ENCODE measurements at places on chromosomes 3 and 15. TPM values are rescaled to one million over a fixed set of nuclear protein-coding genes. Genes with fewer than 3 reads are reported as not detected.

ATP1B3 gene
- total RNA-seq: 120 TPM

PLEKHO2 gene
- total RNA-seq: 32.9 TPM

GATM gene
- 2.2 TPM for total RNA-seq

REC114 gene
- not detected for total RNA-seq

DNA sequence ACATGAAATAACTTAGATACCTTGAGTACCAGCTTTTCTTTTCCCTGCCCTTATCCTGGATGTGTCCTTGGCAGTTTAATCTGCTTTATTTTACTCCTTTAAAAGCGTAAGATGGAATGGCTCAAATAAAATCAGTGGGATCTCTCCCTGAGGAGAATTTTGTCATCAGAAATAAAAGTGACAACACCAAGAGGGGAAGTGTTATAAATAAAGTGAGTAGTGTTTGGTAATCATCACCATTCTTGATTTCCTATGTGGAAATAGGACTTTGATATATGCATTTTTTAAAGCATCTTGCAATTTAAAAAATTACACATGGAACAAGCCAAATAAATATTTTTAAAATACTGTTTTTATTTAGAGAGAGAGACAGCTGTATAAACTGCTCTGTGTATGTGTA, 76.5 kb downstream of the MBNL1 start:
- no peak for DNase-seq

GRCh38 chr3:69197922-69198530, 75.6 kb upstream of the LMOD3 start:
- peak; percentile 74 for DNase-seq

DNA sequence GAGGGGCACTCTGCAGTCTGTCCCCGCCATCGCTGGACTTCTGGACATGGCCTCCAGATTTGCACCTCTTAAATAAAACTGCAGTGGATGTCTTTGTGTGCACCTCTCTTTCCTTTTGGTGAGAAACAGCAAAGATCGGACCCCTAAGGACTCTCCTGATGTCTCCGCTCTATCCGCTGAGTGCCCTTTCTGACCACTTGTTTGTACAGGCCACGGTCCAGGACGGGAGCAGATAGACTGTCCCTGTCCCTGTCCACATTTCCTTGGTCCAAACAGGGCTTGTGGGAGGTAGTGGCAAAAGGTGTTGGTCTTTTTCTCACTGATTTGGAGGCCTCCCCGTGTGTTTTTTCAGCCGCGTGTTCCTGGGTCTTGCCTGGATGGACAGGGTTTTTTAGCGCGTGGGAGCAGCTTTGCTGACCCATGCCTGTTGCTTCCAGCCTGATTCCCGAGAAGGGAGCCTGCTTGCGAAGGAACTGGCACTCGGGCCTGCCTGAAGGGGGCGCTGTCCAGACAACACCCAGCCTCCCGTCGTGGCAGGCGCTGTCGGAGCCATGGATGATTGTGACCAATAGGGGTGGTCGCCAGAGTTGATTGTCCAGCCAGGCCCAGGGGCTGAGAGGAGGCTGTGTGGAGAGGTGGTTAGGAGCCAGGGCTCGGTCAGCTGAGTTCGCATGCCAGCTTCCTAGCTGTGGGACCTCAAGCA, 13.2 kb upstream of the STAB1 start:
- DNase-seq: no peak

DNA sequence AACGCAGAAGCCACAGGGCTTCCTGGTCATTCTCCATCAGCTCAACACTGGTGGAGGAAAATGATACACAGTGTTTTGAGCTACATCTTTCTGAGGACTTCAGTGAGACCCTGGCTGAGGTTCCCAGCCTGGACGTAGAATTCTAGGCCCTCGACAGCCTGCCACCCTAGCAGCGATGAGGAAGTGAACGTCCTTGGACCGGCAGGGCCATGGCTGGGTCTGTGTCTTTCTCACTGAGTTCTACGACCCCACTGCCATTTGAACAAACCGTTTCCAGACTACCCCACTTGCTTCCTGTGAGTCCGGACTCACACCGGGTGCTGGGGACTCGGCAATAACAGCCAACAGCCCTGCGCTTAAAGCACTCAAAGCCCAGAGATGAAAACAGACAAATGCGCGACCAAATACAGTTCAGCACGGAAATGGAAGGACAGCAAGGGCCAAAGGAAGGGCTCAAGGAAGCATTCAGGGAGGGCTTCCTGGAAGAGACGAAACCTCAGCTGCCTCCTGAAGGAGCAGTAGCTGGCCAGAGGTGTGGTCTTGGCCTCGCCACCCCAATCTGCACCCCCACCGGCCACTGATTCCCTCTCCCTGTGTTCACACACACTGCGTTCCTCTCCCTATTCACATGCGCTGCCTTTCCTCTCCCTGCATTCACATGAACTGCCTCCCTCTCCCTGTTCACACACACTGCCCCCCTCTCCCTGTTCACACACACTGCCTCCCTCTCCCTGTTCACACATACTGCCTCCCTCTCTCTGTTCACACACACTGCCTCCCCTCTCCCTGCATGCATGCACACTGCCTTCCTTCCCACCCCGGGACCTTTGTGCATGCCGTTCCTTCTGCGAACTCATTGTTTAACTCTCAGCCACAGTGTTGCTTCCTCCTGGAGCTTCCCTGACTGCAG, 136.3 kb upstream of the PRR20G start:
- DNase-seq: no peak

GRCh38 chr3:142077859-142078500, 71.4 kb downstream of the TFDP2 start:
- no peak for DNase-seq

DNA sequence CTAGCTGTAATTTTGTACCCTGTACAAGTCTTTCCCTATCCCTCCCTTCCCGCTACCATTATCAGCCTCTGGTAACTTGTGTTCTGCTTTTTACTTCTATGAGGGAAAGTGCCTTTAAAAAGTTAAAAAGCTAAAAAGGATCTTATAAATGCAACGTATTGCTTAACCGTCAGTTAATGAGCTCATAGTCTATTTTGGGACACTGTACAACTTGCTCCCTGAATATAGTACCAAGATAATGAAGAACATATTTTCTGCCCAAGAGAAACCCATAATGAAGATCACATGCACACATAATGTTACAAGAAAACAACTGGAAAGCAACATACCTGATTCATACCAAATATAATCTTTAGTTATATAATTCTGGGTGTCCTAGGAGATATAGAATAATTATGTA, 22.6 kb downstream of the ZIC1 start:
- DNase-seq: no peak

DNA sequence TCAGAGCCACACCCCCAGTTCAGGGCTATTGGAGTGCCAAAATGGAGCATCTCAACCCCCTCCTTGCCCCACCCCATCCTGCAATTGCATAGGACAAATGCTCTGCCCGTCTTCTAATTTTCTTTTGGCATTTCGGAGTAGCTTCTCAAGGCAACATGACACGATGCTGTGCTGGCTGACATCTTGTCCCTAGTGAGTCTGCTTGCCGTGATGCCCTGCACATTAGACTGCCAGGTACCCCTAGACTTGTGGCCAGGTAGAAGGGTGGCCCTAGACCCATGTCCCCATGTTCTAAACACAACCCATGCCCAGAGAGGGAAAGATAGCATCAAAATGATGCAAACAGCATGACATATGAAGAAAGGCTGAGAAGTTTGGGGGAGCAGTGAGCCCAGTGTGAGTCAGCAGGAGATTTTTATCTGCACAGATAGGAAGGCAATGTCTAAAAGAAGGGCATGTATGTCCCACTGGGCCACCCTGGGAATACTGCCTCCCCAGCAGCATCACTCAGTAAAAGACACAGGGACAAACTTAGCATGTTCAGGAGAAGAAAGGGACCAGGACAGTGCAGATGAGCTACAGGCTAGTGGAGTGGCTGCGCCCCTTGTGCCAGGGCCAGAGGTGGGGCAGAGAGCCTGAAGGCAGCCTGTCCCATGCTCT, 36.8 kb downstream of the CA12 start:
- no peak for DNase-seq

Measured in activated CD4-positive, alpha-beta memory T cell treated with anti-CD3 and anti-CD28 coated beads, Interleukin-2, amount 10 ng/mL, durations not matched to agents 7 days and 5 days (primary cell).